ENCODE measurements at places on chromosomes 4 and X.

GRCh38 chr4:119314356-119314755 lies 7.6 kb downstream of the FABP2 start:
- no peak for DNase-seq

DNA sequence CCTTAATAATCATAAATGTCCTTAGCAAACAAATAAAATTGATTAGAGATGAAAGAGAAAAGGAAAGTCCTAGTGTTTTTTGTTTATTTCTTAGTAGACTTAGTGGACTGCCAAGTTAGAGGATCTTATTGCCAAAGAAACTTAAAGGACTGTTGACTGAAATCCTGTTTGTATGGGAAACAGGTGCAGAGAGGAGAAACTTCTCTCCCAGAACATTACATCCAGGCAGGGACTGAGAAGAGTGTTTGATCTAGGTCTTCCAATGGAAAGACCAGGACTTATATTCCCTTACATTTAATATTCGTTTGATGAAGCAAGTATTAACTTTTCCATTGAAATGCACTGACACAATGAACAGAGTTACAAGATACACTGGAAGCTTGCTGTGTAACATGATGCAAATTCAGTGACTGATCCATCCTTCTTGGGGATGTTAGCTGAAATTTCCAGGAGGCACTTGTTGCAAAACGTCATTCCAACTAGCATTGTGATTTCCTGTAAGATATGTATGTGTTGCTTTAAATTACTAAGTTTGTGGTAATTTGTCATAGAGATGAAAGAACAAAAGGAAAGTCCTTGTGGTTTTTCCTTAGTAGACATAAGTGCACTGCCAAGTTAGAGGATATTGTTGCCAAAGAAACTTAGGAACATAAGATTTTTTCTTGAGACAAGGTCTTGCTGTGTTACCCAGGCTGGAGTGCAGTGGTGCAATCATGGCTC lies 505.6 kb downstream of the STIM2 start:
- no peak for DNase-seq

DNA sequence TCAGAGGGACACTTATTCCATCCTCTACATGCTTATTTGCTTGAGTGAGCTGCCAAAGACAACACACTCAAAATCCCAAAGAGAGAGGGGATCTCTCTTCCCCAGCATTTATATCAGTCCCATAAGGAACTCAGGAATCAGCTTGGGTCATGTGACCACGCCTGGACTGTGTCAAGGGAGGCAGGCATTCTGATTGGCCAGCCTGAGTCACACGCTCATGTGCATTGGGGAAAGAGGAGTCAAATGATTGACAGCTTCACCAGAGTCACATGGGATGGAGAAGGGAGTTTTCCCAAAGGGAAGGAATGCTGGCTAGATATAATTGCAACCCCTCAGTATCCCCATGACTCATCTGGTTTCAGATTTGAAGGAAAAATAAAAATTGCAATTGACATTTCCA lies 49.0 kb downstream of the RWDD4 start:
- DNase-seq: no peak

DNA sequence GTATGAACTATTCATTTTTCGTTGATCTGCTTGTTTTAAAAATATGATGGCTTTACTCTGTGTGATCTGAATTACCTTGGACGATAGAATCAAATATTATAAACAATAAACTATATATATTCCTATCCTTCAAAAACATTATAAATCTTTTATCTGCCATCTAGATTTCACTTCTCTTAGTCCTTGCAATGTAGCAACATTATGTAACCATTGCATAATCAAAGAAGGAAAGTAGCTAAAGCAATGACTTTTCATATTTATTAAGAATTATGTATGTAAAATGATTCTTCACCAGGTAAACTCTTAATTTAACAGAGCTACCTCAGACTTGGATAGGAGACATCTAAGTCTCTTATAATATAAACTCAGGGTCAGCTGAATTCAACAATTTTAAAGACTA lies 210.5 kb downstream of the ADAMTS3 start:
- no peak for DNase-seq

DNA sequence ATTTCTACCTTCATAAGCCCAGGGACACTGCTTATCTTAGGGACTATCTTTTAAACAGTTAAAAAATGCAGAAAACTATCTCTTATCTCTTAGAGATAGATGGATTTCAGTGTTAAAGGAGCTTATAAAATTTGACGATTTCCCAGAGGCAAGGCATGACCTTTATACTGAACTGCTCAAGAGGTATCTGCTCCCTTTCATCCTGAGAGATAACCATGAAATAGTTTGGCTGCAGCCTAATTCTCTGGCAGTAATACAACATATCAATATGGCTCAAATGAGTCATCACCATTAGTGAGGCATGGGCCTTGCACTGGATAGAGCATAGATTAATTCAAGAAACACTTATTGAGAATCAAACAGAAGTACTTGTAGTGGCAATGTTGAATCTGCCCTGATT lies 348.2 kb upstream of the GRIA3 start:
- DNase-seq: no peak

- no peak for DNase-seq
Observed at GRCh38 chr4:56755901-56756300, 65.6 kb downstream of the SPINK2 start.

- DNase-seq: no peak
Observed at GRCh38 chr4:82679531-82679930, 117.7 kb upstream of the TMEM150C start.

DNA sequence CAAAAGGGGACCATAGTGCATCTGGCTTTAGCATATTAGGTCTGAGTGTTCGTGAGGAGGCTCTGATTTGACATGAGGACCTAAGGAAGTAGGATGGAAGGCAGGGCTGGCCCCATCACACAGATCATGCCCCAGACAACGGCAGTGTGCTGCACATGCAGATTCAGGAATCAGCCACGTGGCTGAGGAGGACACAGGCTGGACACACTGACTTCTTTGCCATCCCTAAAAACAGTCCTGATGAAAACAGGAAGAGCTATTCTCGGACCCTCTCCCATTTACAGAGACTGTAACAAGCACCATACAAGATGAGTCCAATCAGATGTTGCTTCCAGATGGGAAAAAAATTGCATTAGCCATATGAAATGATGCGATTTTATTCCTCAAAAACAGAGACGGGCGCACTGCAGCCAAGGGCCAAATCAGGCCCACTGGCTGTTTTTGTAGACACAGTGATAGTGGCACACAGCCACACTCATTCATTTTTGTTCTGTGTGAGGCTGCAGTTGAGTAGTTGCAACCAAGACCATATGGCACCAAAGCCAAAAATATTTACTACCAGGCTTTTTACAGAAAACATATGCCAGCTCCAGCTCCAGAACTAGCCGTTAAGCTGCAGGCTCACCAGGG lies 41.0 kb downstream of the ACSL1 start:
- no peak for DNase-seq

GRCh38 chr4:170025523-170026252 lies 507 bp downstream of the MFAP3L start:
- no peak for DNase-seq

GRCh38 chrX:76893930-76894329 lies 466.4 kb downstream of the MAGEE1 start:
- DNase-seq: no peak

- no peak for DNase-seq
Observed at GRCh38 chr4:38670109-38670901, 6.3 kb downstream of the KLF3 start.

DNA sequence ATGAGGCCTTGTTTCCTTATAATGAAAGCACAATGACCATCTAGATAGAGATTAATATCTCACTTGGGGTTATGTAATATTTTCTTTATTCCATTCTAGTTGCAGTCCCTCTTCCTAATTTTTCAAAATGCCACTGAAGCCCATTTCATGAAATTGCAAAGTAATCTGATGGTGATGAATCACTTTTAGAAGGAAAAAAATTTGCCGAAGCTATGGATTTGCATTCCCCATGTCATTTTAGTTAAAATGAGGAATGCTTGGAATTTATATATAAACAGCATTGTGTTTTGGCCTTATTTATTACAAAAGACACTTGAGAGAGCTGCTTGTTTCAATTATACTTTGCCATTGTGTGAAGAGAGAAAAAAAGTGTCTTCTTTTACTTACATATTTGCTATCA lies 241.7 kb upstream of the TEX13A start:
- no peak for DNase-seq

- DNase-seq: no peak
Observed at GRCh38 chrX:71282514-71283402, 677 bp upstream of the NONO start.

DNA sequence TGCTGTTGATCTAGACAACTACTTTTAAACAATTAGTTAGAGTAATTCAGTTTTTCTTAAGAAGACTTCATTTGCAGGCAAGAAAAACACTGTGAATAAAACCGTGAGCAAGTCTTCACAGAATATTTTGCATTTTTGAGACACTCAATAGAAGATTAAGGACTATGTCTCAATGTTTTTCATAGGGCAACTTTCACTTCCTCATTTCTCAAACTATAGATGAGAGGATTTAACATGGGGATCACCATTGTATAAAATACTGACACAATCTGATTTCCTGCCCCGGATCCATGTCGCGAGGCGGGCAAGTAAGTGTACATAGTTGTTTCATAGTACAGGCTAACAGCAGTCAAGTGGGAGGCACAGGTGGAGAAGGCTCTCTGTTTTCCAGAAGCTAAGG lies 108.8 kb upstream of the IGSF1 start:
- no peak for DNase-seq

GRCh38 chr4:168485156-168485910 lies 5.0 kb upstream of the DDX60L start:
- no peak for DNase-seq

DNA sequence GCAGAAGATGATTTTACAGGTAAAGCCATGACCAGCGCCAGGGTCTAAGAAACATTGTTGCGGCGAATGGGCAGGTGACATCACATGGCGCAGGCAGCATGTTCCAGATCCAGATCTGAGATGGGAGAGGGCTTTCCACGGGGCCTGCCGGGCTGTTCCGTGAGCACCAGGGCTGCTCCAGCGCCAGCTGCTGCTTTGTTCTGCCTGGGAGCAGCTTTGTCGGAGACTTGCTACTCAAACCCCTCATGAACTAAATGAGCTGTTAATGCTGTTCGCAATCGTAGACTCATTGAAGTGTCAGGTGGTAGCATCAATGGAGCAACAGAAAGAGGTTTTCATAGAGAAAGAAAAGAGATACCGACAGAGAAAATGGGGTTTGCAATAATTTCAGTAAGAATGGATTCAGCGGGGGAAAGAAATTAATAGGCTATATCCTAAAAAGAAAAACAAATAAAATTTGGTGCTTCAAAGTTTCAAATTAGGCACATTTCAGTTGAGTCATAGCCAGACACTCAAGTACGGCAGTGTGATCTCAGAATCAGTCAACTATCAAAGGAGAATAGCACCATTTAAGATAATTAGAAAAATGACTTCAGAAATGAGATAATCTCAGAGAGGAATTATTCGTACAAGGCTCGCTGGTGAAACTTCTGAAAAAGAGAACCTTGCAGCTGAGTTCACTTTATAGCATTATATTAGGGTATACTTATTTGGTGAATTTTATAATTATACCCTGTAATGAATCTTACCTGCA lies 23.9 kb downstream of the SORBS2 start:
- DNase-seq: no peak

GRCh38 chrX:151790481-151791160 lies 56.1 kb downstream of the CNGA2 start:
- no peak for DNase-seq

DNA sequence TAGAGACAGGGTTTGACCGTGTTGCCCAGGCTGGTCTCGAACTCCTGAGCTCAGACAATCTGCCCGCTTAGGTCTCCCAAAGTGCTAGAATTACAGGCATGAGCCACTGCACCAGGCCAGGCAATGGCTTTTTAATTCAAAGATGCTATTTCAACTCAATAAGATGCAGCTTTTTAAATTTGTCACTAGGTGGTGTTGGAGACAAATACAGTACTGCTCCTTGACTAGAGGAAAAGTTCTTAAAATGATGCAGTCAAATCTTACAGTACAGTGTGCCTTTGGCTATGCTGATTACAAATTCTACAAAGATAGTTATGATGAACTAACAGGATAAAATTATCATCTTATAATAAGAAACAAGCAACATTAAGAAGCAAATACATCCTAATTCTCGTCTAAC lies 441.1 kb downstream of the KCNIP4 start:
- no peak for DNase-seq

- no peak for DNase-seq
Observed at GRCh38 chr4:89193843-89194242, 82.5 kb downstream of the TIGD2 start.

DNA sequence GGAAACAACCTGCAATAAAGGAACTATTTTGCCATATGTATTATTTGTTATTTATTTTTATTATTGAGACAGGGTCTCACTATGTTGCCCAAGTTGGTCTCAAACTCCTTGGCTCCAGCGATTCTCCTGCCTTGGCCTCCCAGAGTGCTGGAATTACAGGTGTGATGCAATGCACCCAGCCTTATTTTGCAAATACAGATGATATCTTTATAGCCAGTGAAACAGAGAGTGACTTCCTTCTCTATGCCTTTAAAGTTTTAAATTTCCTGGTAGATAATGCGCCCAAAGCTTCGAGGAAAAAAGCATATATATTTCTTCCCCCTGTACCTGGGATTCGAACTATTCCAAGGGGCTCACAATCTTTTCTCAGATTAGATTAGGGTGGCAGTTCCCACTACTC lies 601.1 kb upstream of the HTR2C start:
- DNase-seq: no peak

DNA sequence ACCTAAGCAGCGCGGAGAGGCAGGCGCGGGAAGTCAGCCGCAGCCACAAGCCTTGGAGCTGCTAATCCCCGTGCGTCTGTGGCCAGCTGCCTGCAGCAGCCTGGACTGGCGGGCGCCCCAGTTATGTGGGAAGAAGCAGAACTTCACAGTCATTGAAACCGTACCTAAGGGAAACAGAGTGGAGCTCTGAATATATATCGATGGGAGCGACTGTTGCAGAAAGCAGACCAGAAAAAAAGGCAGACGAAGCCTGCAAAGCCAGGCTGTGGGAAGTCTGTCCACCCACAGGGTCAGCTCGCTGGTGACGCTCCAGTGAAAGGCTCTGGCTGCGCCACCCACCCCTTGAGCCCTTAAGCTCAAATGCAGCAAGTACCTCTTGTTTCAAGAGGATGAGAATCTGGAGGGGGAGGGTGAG lies 24.7 kb downstream of the KCNE5 start:
- DNase-seq: no peak

DNA sequence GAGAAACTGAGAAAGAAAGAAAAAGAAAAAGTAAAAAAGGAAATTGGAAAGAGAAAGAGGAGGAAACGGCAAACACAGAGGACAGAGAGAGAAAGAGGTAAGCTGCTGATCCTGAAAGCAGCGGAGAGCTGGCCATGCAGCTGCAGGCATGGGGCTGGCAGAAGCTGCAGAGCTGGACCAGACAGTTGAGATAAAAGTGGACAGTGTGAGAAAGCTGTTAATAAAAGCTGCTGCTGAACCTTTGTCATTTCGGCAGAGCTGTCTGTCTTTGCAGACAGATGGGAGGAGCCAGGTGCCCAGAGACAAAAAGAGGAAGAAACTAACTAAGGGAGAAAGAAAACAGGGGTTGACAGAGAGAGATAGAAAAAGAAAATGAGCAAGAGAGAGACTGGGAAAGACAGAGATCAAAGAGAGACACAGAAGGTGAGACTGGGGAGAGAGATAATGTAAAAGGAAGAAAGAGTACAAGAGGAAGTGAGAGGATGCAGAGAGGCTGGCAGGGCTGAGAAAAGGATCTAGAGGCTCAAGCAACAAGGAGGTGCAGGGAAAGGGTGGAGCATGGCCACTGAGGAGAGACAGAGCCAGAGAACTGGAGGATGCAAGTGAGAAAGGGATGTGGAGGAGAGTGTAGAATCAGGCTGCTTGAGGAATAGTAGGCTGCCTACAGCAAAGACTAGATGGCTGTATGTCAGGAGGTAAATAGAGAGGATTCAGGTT lies 376.8 kb upstream of the FGF16 start:
- DNase-seq: no peak

- DNase-seq: no peak
Observed at GRCh38 chr4:153489856-153490558, 23.8 kb downstream of the TMEM131L start.
